Posterior vena cava (tissue), 2 donors: ENCODE measurements at places on chromosomes 7 and 10. TPM values are rescaled to one million over a fixed set of nuclear protein-coding genes. Genes with fewer than 3 reads are reported as not detected.
A peak's percentile ranks its signal among the peaks of the same experiment; 100 is the strongest.

DNA sequence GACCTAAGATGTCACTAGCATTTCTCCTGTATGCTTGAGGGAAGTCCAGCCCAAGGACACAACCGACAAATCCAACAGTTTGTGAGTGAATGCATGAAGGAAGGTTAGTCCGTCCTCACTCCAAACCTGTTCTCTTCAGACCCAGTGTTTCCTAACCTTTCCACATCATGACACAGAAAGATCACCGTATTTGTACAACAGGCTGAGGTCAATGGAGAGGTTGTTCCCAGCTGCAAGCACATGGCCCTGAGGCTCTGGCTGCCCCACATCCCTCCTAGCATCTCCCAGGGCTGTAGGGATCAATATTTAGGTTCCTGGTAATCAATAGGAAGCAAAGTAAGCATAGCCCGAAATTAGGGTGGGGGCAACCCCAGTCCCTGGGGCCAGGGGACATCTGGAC lies 227.9 kb downstream of the PLXNA4 start:
- no peak for DNase-seq

DNA sequence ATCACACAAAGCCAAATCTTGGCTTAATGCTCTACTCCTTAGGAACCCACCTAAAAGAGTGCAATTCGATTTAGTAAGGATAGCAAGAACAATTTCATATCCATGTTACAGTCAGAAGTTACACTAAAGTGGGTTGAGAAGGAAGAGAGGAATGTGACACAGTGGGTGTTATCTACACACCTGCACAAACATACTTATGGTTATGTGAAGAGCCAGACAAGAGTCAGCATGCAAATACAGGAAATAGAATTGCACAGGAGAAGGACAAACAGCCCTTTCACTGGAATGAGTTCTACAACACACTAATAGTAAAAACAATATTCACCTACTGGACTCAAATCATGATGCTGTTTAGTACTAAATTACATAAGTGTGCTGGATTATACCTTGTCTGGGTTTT lies 262.8 kb downstream of the DGKB start:
- DNase-seq = no peak

GRCh38 chr10:97011397-97011796 lies 174.4 kb downstream of the SLIT1 start:
- peak; percentile 62 for DNase-seq

GRCh38 chr7:153091477-153091876 lies 331.9 kb downstream of the ACTR3B start:
- no peak for DNase-seq

GRCh38 chr7:151415375-151416105 lies 5.7 kb upstream of the WDR86 start:
- no peak for DNase-seq

DNA sequence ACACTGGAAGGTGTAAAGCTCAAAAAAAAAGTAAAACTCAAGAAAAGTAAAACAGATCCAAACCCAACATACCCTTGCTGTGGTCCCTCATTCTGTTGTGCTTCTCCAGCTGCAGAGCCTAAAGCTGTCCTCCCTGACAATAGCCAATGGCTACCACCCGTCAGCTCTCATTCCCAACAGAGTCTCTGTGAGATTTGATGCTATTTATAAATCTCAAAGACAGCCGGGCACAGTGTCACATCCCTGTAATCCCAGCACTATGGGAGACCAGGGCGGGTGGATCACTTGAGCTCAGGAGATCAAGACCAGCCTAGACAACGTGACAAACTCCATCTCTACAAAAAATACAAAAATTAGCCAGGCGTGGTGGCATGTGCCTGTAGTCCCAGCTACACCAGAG lies 116.0 kb downstream of the KMT2E start:
- DNase-seq = no peak

Gene ENTPD1
- total RNA-seq = 62.5 TPM

Gene FGFR2
- total RNA-seq = 17.7 TPM
